ENCODE measurements at places on chromosomes 3 and 15.
A peak's percentile ranks its signal among the peaks of the same experiment; 100 is the strongest.

- no peak for DNase-seq
These were observed 881.5 kb downstream of the VGLL3 start for GRCh38 chr3:86109434-86109833.

GRCh38 chr3:185847506-185847905 is 22.7 kb upstream of the IGF2BP2 start:
- no peak for DNase-seq

DNA sequence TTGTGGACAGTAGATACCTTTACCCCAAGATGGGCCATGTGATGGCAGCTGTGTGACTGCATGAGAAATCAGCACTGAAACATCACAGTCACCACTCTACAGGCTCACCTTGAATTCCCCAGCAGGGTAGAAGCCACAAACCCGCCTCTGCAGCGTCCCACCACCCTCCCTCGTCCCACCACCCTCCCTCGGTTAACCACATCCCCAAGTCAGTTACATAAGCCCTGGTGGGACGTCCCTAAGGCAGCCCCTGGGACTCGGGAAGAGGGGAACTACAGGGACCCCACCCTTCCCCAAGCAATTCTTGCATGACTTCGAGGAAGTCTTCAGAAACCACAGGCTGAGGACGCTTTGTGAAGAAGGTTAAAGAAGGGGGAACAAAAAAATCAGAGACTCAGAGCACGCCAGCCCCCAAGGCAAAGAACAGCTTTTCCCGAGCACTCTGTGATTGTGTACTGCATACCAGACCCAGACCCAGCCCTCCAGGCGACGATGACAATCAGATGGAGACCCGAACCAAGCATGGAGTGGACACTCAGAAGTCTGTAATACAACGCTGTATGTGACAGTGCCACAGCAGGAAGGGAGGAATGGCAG is 60.5 kb downstream of the SH3BP5 start:
- no peak for DNase-seq

DNA sequence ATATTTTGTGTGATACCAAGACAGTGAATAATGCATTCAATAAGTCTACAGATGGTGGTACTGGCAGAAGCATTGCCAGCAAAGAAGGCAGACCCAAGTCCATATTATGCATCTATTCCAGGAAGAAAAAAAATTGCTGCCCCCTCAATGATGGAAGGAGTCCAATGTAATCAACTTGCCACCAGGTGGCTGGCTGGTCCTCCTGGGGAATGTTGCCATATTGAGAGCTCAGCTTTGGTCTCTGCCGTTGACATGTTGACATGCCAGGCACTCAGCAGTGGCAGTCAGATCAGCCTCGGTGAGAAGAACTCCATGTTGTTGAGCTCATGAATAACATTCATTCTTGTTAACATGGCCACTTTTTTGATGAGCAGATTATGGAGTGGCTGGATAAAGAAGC is 298.5 kb downstream of the IGSF11 start:
- DNase-seq = no peak

DNA sequence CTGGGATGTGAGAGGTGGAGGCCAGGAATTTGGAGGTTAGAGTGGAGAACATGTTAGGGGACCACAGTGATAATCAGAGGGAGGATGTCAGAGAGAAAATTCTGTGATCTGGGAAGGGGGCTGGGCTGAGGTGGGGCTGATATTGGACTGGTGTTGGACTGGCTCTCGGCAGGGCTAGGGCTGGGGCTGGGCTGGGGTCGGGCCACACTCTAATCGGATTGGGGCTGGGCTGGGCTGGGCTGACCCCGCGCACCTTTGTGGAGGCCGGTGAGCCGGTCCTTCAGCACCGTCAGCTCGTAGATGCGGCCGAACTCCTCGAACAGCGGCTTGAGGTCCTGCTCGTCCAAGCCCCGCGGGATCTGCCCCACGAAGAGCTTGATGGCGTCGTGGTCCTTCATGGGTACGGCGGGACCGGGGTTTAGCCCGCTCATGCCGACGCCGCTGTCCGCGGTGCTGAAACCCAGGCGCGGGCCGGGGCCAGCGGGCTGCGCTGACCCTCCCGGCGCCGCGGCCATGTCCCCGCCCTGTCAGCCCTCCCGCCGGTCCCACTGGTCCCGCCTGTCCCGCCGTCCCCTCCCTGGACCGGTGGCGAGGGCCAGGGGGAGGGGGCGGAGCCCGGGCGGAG is 485 bp downstream of the CELF6 start:
- DNase-seq = peak; percentile 10

GRCh38 chr3:23302271-23302670 is 99.1 kb downstream of the UBE2E2 start:
- DNase-seq = peak; percentile 8

- DNase-seq = no peak
These were observed 194.8 kb downstream of the WDR72 start for GRCh38 chr15:53564647-53565046.

GRCh38 chr3:4140921-4141320 is 162.2 kb upstream of the SETMAR start:
- DNase-seq = no peak

- peak; percentile 53 for DNase-seq
These were observed 508.6 kb downstream of the FHIT start for GRCh38 chr3:60742606-60743145.

- DNase-seq = no peak
These were observed 55.9 kb upstream of the PIK3CB start for GRCh38 chr3:138890555-138891187.

DNA sequence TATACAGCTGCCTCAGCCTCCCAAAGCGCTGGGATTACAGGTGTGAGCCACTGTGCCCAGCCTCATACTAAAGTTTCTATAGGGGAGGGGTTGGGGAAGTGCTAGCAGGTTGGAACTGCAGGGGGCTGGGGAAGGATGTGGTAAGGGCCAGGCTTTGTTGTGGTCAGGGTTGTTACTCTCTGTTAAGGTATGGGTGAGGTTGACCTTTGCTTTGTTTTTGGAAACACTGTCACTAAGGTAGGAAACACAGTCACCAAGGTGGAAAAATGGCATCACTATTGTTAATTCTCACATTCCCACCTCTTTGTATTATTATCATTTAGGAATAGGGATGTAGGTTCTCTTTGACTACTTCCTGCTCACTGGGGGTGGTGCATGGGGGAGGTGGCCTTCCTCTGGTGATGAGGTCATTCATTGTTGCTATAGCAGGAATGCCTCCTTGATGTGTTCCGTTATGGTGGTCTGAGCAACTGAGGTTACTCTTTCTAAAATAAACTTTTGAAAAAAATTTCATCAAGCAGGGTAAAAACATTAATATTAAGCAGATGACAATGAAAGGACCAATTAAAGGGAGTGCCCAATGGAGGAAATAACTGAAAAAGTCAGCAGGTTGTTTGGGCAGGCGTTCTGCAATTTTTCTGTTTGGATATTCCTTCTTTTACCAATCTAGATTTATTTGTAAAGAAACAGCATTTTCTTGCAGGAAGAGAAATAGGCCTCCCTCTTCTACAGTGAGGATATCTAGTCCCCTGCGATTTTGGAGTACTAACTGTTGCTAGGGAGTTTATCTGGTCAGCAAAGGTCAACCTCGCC is 150.5 kb downstream of the WDR76 start:
- no peak for DNase-seq

DNA sequence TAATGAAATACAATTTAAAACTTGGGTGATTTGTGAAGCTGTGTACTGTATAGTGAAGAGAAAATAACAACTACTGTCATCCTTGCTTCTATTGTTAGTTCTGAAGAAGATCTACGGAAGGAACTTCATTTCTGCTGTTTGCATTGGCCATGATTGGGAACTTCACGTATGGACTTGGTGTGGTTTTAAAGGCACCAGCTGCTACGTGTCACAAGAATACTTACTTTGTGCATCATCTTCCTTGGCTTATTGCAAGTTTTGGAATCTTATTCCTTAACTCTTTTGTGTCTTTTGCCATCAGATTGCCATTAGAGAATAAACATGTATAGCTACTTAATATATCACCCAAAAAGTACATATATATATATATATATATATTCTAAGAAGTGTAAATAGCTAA is 75.0 kb upstream of the VEPH1 start:
- DNase-seq = no peak

DNA sequence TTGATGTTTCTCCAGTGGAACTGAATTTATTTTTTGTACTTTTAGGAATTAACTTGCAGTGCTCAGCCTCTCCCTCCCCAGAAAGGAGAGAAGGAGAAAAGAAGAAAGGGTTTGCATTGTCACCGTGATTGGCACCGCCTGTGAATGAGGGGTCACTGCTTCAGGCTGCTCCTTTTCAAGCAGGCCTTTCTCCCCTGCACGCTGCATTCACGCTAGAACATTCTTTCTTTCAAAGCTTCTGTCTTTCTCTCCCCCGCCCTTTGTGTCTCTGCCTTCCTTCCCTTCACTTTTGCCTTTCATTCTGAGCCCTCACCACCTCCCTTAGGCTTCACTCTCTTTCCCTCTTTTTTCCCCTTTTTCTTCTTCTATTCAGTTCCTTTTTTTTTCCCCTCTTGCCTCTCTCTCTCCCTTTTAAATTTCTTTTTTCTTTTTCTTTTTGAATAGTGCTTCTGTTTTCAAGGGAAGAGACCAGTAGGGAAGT is 42.4 kb downstream of the ZNF710 start:
- no peak for DNase-seq

DNA sequence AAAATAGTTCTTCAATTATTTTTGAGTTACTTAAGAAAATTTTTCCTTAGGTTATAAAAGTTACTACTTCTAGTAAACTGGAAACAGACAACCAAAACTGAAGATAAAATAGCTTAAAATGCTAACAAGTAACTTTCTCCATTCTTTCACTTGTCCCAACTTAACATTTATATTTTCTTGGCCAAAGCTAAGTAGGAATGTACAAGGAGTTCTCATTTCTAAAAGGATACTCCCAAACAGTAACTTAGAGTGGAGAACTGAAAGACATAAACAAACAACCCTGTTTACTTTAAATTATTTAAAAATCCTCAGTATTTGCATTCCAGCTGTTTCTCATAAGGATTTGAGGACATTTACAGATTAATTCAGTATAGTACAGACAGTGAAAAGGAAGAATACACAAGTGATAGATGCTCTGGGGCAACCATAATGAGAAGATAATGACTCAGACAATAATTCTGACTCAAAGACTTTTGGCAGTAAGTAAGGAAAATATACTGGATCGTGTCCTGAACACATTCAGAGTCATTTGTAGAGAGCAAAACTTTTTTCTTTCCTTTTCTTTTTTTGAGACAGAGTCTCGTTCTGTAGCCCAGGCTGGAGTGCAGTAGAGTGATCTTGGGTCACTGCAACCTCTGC is 29.2 kb upstream of the ANXA2 start:
- DNase-seq = peak; percentile 80

DNA sequence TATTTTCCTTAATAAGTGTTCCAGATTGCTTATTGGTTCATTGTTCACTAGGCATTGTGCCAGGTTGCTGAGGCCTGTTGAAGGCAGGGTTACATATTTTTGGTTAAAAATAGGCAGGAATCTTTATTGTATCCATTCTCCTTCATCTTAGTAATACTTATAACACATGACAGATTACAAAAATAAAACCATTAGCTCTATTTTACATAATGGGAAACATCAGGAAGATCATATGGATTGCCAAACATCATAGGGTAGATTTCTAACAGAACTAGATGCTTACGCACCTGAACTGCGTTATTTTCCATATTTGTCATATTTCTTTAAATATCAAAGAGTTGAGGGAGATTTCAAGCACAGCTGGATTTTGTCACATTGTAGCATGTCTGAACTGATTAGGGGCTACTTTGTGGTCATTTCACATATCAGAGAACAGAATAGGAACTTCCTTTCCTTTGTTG is 462.9 kb upstream of the SGO1 start:
- DNase-seq = peak; percentile 48

DNA sequence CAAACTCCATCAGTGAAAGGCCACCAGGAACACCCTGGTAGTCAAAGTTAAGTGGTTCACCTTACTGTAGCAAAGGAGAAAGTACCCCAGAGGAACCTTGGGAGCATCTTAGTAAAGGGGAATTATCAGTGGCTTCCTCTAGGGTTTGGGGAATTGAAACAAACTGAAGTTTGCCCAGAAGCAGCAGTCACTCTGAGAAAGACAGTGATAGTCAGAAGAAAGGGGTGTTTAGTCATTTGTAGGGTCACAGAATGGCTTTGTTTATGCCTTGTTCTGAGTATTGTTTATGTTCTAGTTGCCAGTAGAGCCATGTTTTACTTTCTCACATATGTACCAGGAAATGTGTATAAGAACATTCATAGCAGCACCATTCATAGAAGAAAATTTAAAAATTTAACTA is 93.8 kb downstream of the FHIT start:
- no peak for DNase-seq

DNA sequence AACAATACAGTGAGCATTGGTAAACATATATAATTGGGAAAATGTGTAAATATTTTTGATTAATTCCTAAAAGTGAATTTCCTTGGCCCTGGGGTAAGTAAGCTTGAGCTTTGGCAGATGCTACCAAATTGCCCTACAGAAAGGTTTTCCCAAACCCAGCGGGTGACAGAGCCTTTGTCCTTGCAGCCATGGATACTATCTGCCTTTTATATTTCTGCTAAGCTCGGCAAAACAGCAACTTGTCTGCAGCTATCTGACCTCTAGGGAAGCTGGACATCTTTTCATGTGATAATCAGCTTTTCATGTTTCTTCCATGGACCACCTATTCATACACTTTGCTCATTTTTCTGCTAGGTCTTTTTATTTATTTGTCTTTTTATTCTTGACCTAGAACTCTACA is 64.7 kb upstream of the SEC22A start:
- DNase-seq = no peak

- no peak for DNase-seq
These were observed 193.5 kb downstream of the FOXP1 start for GRCh38 chr3:71389911-71390573.

DNA sequence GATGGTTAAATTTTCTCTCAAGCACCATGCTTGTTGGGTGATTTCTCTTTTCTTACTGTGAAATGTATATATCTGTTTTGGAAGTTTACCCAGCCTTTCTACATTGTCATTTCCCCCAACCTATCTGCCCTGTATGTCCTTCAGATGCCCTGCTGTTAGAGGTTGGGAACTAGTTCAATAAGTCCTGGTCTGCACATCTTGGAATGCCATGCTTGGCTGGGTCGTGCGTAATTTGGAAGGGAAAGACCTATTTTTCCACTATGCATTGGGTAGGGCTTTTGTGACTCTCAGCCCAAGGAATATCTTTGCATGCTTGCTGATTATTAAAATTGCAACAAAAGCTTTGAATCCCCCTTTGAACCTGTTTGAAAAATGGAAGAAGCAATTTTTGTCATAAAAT is 63.8 kb downstream of the TRIM71 start:
- no peak for DNase-seq

All from HFFc6 (cell line).